ENCODE measurements at places on chromosomes 7 and 10.

- DNase-seq: no peak
Measured at GRCh38 chr7:4144172-4144701, 537.9 kb upstream of the FOXK1 start.

GRCh38 chr10:79406683-79407422, 38.6 kb downstream of the ZCCHC24 start:
- DNase-seq: no peak

DNA sequence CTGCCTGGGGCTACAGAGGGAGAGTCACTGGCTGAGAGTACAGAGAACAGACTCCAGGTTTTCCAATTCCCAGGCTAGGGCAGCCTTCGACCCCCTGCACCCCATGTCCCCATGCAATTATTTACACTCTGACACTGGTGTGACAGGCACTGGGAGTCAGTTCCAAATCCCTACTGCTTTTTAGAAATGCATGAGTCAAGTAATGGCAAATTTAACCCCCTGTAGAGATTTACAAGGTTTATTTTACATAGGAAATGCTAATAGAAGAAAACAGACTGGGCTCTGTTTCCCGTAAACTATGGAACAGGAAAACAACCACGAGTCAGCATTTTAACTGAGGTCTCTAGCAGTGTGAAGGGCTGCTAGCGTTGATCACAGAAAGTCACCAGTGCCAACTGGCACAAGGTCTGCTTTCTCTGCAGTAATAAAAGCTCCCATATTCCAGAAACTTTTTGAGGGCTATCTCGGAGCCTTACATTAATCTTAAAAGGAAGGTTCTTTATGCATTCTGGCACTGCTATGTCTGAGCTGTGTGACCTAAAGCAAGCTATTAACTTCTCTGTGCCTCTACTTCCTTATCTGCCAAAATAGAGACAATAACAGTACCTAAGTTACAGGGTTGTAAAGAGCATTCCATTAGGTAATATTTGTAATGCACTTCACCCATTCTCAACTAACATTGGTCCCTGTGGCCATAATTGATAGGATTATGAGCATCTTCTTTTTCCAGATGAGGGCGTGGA, 28.2 kb downstream of the NOD1 start:
- no peak for DNase-seq

DNA sequence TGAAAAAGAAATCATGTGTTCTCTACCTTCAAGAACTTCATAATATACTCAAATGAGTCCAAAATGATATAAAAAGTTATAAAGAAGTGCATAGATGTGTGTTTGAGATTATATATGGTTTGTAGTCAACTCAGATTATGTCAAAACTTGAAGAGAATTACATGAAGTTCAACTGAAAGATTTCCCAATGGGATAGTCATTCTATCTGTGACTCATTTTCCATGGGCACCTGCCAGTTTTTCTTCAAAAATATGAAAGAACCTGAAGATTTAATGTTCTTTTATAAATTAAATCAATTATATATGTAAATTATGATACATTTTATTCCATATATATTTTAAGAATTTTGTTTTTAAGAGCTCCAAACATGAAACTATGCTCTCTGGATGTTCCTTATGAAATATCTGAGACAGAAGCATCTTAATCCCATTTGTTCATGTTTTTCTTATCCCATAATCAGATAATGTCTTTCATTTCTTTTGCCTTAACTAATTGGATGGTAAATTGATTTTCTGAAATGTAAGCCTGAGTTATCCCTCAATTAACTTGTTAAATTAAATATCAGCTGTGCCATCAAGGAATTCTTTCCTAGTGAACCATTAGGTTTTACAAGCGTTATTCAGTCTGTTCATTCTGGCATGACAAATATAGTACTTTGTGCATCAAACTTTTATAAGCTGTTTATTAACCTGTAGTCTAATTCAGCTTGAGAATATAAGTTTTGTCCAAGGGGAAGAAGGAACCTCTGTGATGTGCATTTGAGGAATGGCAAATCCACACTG, 387.1 kb downstream of the IPMK start:
- DNase-seq: no peak

DNA sequence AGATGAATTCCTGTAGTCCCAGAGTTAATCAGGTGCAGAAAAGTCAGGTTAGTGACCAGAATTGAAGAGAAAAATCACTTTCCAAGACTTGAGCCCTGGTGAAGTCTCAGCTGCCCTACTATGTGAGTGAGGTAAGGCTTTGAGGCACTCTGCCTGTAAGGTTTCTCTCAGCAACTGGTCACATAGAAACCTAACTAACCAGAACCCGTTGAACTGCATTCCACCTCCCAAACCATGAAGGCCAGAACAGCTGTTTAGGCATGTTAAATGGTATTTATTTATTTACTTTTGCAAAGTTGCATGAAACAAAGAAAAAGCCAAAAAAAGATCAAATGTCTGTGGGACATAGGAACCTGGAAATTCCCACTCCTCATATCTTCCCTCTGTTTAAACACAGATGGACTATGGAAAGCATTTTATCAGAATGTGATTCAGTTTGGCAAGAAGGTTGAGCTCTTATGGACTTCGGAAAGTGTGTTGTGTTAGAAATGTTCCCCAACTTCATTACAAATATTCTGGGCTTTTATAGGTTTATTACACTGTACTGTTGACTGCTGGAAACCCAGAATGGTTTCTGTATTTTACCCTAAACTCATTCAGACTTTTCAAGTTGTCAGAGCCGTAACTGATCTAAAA, 12.8 kb upstream of the GPR85 start:
- no peak for DNase-seq

DNA sequence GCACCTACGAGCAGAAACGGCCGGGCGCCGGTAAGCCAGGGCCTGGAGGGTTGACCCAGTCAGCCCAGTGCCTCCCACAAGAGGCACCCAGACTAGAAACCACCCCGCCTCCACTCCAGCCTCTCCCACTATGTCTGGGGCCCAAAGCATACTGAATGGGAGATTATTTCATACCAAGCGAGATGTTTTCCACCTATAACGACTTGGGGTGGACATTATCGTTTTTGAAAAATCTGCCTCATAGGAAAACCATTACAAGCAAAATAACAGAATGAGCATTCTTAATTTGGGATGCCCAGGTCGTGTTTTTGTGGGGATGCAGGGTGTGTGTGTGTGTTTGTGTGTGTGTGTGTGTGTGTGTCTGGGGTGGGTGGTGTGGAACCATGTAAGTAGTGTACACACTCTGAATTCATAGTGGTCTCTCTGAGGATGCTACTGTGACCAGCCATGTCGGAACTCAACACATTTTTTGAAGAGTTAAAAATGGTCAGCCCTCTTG, 1.6 kb downstream of the HOXA6 start:
- no peak for DNase-seq

DNA sequence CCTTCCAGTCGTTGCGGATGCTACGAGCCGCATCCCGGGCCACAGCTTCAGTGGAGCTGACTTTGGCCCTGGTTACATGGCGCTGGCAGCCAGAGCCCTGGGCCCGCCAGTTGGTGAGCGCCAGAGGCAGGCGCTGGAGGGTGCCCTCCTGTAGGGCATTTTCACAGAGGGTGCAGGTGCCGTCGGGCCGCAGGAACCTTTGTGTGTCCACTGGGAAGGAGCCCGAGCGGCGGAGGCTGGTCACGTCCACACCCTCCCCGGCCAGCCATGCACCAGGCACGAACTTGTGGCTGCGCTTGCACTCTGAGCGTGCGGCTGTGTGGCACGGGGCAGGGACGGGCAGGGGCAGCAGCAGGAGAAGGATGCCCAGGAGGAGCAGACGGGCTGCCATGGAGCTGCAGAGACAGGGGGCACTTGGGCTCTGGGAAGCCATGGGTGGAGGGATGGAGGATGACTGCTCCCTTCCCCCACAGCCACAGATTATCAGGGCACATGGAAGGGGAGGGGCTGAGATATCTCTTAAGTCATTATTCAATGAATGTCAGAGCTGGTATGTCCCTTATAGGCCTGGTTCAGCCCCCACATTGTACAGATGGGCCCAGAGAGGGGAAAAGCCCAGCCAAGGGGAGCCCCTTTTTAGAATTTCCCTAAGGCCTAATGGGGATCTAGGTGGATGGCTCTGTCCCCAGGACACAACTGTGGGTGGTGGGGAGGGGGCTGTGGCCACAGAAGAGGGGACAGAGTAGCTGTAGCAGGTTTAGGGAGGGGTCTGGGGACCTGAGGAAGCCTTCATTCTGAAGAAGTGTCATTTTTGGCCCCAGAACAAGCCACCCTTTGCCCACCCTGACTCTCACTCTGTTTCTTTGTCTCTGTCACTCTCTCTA, 1.8 kb downstream of the PRF1 start:
- no peak for DNase-seq

GRCh38 chr10:126432507-126432906, 44.2 kb upstream of the ADAM12 start:
- DNase-seq: no peak

DNA sequence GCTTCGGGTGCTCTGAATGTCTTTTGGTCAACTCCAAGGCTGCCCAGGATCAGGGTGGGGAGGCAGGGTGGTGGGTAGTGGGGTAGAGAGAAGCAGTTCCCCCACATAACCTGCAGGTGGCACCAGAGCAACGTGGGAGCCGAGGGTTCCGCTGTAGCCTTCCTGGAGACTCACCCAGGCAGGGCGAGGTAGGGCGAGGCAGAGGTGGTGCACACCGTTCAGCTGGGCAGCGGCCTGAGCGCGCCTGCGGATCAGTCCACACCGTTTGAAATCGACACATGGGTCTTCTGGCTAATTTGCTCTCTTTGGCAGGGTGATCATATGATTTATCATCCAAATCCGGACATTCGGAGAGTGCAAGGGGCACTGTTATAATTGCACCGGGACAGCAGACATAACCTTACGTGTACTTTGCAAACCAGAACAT, 41.4 kb upstream of the MAP3K8 start:
- DNase-seq: peak; percentile 58

DNA sequence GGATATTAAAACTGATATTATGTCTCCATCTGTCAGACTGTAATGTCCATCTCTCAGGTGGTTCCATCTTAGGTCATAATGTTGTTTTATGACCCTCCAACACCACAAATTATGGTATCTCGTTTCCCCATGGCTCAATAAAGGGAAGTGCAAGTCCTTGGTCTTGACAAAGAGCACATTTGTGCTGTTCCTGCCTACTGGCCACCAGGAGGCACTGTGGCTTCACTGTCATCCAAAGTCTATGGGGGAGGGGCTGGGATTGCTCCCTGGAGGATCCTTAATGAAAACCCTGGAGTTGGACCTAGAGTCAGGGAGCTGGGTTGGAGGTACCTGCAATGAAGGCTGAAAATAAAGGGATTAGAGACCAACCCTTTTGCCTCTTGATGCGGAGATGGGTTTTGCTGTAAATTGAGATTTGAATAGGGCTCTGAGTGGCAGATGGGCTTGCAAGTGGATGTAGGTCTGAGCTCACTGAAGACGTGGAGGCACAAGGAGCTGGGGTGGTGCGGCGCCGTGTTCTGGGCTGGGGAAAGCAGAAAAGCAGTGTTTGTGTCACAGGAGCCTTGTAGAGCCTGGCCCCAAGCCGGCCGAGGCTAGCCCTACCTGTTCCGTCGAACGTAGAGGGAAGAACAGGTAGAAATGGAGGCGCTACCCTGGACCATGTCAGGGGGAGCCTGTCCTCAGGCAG, 180.5 kb upstream of the PRSS58 start:
- DNase-seq: no peak

- DNase-seq: no peak
Measured at GRCh38 chr10:114623661-114624294, 34.3 kb downstream of the ABLIM1 start.

DNA sequence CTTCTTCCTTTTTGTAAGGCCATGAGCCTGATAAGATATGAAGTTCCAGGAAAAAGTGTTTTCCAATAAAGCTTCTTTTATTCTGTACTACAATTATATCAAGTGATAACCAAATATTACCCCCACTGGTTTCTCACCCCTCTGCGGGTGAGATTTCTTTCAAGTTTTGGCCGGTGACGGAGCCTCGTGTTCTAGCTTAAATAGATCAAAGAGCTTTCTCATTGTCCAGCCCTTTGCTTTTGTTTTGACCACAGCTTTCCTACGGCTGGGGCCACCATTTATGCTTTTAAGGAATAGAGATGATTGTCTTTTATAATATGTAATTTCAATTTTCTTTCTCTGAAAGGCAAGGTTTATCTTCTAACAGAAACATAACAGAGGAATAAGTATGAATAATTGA, 196.7 kb upstream of the MTPN start:
- no peak for DNase-seq

DNA sequence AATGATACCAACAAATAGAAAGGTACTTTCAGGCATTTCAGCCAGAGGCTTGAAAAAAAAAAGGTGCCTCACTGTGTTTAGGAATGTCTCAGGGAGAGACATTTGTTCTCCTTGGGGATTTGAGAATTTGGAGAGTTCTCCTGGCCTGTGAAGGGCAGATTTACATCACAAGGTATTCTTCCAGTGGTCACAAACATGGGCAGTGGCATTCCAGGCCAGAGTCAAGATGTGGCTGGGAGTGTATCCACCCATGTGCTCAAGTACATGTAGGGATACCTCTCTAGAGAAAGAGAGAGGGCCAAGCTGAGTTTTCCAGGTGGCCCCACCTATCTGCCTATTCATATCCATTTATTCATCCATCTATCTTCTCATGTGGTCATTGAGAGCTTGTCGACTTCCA, 253.8 kb downstream of the LRMDA start:
- DNase-seq: no peak

DNA sequence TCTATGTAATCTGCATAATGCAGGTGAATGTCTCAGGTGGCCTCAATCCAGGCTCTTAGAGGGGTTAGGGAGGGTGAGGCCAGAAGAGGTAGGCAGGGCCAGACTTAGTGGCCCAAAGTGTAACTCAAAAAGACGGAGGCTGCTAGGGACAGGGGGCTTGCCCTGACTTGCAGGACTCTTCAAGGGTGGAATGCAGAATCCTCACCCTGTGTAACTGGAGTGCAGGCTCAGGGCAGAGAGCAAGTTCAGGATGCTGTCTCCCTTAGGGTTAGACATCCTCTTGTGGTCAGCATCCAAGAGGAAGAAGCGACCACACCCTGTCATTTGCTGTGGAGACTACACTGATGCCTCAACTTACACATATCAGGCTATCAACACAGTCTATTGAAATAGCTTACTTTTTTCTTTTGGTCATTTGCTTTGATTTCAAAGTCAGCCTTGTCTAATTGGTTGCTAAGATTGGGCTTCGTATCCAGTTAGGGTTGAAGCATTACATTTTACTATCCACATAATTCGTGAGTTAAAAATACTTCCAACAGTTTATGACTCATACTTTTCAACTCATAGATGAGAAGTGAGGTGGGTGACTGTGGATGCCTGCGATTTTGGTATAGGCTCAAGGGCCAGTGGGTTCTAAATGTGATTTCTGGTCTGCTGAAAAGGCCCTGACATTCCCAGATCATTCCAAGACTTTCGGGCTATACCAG, 563.6 kb downstream of the SUGCT start:
- DNase-seq: no peak

- DNase-seq: no peak
Measured at GRCh38 chr7:16571941-16572340, 45.3 kb downstream of the LRRC72 start.

GRCh38 chr10:12531305-12532220, 182.2 kb downstream of the CAMK1D start:
- no peak for DNase-seq

GRCh38 chr10:11511321-11511720, 100.1 kb downstream of the USP6NL start:
- no peak for DNase-seq

- no peak for DNase-seq
Measured at GRCh38 chr7:75066521-75066920, 7.1 kb downstream of the RCC1L start.

- DNase-seq: no peak
Measured at GRCh38 chr7:135275971-135276580, 42.4 kb downstream of the STRA8 start.

GRCh38 chr7:123285076-123285700, 85.4 kb upstream of the SLC13A1 start:
- no peak for DNase-seq

All from stimulated activated CD4-positive, alpha-beta T cell treated with anti-CD3 and anti-CD28 coated beads, Interleukin-1b, Interleukin-23, amount 100 ng/mL, for 24 hours (primary cell).